ENCODE measurements at places on chromosomes 5 and 9.

GRCh38 chr9:98568234-98568908 is 140.4 kb downstream of the GABBR2 start:
- DNase-seq: no peak

- DNase-seq: no peak
Observed at GRCh38 chr5:55241746-55242145, 8.3 kb upstream of the CCNO start.

DNA sequence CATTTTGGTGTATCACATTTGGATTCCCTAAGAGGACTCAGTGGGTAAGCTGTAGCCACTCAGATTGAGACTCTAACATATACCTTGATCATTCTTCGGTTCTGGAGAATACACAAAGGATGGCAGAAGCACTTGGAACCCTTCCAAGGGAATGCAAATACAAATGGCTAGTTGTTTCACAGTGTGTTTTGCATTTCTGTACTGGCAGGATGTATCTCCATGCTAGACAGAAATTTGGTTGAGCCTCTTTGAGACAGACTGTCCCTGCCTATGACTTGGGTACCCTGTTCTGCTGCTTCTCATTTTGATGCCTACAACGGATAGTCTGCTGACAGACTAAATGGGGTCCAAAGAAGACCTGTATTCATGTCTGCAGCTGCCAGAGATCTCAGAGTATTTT is 273.5 kb downstream of the TMEM38B start:
- DNase-seq: no peak

- DNase-seq: no peak
Observed at GRCh38 chr5:97797994-97798451, 615.0 kb upstream of the RIOK2 start.

DNA sequence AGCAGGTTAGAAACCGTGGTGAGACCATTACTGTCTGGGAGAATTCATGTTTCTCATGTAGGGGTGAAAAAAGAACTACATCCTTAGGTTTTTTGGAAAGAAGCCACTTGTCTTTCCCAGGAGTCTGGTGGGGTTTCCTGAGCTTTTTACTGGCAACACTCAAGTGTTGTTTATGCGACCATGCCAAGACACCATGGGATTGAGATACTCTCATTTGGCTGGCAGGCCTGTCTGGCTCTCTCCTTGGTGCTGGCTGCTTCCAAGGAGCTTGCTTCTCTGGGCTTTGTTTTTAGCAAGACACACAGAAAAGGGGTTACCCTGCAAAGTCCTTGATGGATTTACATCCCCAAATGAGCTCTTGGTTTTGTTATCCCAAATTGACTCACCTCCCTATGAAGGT is 80.9 kb upstream of the ISL1 start:
- no peak for DNase-seq

DNA sequence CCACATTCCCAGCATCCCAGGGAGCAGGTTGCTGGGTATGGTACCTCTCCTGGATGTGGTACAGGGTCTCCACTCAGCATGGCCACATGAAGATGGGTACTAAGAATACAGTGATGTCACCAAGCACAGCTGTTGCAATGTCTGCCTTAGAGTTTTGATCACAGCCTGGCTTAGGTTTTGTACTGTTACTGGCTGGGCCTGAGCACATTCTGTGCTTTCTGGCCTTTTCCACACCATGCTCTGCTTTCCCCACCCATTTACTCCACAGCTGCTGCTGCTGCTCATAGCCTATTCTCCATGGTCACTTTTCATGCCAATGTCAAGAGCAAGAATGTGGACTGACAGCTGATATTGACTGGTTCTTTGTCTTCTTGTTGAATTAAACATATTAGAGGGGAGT is 481.9 kb downstream of the ARHGEF28 start:
- no peak for DNase-seq

GRCh38 chr5:112822456-112822855 is 38.6 kb upstream of the SRP19 start:
- no peak for DNase-seq

- no peak for DNase-seq
Observed at GRCh38 chr5:170639221-170639925, 135.6 kb downstream of the KCNIP1 start.

DNA sequence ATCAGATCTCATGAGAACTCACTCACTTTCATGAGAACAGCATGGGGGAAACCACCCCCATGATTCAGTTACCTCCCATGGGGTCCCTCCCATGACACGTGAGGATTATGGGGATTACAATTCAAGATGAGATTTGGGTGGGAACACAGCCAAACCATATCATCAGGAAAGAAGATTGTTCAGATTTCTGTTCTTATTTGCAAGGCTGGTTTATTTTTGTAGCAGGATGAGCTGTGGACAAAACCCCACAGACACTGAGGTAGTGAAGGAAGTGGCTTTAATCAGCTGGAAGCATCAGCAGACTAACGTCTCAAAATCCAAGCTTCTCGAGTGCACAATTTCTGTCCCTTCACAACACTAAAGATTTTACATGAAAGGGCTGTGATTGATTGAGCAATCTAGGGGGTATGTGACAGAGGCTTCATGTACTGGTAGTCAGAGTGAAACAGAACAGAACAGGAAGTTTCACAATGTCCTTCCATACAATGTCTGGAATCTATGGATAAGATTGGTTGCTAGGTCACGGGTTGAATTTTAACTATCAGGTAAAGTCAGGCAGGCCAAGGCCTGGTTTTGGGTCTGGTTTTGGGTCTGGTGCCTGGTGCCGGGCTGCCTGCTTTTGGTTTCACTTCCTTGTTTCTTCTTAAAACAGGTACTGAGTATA is 91.3 kb upstream of the ZNF366 start:
- no peak for DNase-seq

- DNase-seq: no peak
Observed at GRCh38 chr9:123787416-123787815, 142.5 kb downstream of the DENND1A start.

DNA sequence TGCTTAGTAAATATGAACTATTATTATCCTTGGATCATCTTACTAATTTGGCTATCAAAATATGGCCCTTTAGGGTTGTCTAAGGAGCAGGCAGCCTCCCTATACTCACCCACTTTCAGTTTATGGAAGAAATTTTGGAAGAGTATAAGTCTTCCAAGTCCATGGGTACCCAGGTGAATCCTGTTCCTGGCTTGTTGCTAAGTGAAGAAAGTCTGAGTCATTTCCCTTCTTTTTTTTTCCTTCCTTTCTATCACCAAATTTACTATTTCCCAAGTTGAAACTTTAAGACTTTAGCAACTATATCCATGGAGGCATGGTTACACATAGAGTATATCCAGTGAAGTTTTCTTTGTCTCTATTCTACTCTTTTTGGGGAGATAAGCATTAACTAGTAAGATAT is 184.0 kb upstream of the ACTBL2 start:
- DNase-seq: no peak
